ENCODE measurements at places on chromosomes 7 and 10.

DNA sequence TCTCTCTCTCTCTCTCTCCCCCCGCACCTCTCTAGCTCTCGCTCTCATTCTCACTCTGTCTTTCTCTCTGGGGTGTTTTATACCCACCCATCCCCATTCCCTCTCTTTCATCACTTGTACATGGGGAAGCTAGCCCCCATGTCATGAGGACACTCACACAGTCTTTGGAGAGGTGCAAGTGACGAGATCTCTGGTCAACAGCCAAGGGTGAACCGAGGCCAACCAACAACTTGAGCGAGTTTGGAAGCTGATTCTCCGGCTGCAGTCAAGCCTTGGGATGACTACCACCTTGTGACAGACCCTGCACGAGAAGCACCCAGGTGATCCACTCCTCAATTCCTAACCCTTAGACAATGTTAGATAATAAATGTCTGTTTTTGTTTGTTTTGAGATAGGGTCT, 10.1 kb upstream of the KBTBD2 start:
- DNase-seq, result no peak

- DNase-seq, result no peak
Observed at GRCh38 chr10:73859784-73860491, 14.4 kb downstream of the CAMK2G start.

GRCh38 chr10:34275626-34276130, 539.4 kb downstream of the PARD3 start:
- no peak for DNase-seq

- DNase-seq, result no peak
Observed at GRCh38 chr10:12590675-12591659, 241.6 kb downstream of the CAMK1D start.

DNA sequence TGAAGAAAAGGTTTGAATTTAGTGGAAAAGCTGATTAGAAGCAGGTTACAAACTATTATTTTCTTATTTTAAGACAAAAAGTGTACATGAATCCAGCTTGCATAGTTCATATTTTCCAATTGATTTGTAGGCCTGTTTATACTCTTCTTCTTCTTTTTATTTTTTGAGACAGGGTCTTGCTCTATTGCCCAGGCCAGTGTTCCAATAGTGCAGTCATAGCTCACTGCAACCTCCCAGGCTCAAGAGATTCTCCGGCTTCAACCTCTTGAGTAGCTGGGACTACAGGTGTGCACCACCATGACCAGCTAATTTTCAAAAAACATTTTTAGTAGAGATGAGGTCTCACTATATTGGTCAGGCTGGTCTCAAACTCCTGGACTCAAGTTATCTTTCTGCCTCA, 45.0 kb downstream of the ARL4A start:
- no peak for DNase-seq

GRCh38 chr10:72812753-72813430, 80.6 kb upstream of the OIT3 start:
- DNase-seq, result no peak

GRCh38 chr7:100689230-100690135, 4.6 kb downstream of the GIGYF1 start:
- DNase-seq, result no peak

- DNase-seq, result no peak
Observed at GRCh38 chr10:112721080-112721698, 228.9 kb upstream of the TCF7L2 start.

DNA sequence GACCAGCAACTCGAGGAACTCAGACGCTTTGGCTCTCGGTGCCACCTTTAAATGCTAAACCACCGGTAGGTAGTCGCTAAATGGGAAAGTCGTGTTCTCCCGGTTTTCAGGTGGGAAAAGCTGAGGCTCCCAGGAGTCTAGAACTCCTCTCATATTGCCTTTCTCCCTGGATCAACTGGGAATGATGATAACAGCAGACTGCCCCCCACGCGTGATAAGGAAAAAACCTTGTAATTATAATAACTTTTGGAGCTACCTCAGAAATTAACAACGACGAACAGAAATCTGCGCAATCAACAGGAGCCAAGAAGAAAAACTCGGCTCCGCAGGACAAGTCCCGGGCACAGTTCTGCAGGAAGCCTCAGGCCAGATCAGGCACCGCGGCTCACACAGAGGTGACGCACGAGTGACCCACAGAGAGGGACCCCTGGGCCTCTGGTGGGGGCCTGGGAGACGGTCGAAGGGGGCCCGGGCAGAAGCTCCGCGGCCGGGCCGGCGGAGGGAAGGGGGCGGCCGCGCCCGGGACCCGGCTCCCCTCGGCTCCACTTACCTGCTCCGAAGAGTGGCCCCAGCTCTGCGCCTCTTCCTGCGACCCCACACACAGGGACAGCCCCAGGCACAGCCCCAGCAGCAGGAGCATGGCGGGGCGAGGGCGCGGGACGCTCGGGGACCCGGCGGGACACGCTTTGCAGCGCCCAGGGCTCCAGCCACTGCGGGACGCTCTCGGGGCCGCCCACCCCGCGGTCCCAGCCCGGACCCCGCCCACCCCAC, at the start of gene ITIH5:
ITIH5 (minus strand) TSS at position 714 of the 771 bp plus-strand sequence; CDS start at position 640, 74 bp downstream.
- no peak for DNase-seq

GRCh38 chr7:69739190-69739589, 140.9 kb downstream of the AUTS2 start:
- peak; percentile 2 for DNase-seq

- no peak for DNase-seq
Observed at GRCh38 chr7:93228302-93228701, 2.0 kb upstream of the HEPACAM2 start.

DNA sequence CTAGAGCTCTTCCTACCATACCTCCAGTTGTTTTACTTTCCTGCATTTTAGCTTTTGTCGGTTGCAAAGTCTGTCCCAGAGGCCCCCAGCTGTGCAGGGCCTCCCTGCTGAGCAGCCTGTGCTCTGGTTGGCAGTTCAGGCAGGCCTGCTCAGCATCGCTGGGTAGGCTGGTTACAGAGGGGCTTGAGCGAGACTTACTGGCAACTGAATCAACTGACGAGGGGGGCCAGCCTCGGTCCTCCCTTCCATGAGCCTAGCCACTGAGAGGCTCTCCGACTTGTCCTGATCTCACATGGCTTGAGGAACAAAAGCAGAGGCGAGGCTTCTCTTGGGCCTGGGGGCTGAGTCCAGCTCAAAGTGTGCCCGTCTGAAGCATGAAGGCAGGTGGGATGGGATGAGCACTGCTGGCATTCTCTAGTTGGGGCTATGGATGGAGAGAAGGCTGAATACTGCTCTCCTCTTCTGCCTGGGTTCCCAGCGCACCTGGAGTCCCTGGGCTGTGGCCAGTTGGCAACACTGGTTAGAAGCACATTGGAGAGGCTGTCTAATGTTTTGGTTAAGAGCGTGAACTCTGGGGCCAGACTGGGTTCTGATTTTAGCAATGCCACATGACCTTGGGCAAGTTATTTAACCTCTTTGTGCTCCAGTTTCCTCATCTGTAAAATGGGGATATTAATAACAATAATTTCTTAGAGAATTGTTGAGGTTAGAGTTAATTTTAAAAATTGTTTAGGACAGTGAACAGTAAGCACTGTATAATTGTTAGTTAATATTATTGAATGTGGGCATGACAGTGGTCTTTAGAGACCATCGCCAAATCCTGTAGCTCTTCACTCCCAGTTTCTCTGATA, 6.9 kb upstream of the SFRP5 start:
- no peak for DNase-seq

GRCh38 chr7:157807510-157807909, 470.7 kb downstream of the DNAJB6 start:
- no peak for DNase-seq
